ENCODE measurements at places on chromosomes 2 and 18.

- DNase-seq, result no peak
Measured at GRCh38 chr2:68762665-68763064, 28.1 kb downstream of the ARHGAP25 start.

- peak; percentile 83 for DNase-seq
Measured at GRCh38 chr2:202588647-202589581, 45.9 kb upstream of the FAM117B start.

DNA sequence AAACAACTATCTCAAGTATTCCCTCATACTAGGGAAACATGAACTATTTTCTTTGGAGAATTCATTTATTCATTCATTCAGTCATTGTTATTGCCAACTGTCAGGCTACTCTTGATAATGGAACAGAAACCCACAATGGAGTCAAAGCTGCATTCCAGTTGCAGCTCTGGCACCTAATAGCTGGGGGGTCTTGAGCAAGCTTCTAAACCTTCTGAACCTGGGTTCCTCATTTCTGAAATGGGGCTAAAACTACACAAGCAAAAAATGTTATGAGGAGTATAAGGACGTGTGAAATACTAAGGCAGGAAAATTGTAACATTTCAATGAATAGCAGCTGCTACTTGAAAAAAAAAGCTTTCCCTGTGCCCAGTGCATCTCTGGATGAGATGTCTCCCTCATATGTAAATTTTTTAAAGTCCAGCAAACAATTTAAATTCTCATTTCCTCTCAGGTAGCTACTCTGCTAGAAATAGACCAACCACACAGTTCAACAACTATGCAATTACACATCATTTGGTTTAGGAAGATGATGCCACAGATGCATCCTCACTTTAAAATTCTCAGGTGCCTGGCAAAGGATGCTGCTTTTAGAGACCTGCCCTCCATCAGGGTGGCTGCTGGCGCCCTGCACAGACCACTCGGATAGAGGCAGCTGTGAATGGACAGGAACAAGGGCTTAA, 38.5 kb downstream of the SPRED2 start:
- no peak for DNase-seq

GRCh38 chr2:135186054-135186453, 134.0 kb downstream of the RAB3GAP1 start:
- no peak for DNase-seq

DNA sequence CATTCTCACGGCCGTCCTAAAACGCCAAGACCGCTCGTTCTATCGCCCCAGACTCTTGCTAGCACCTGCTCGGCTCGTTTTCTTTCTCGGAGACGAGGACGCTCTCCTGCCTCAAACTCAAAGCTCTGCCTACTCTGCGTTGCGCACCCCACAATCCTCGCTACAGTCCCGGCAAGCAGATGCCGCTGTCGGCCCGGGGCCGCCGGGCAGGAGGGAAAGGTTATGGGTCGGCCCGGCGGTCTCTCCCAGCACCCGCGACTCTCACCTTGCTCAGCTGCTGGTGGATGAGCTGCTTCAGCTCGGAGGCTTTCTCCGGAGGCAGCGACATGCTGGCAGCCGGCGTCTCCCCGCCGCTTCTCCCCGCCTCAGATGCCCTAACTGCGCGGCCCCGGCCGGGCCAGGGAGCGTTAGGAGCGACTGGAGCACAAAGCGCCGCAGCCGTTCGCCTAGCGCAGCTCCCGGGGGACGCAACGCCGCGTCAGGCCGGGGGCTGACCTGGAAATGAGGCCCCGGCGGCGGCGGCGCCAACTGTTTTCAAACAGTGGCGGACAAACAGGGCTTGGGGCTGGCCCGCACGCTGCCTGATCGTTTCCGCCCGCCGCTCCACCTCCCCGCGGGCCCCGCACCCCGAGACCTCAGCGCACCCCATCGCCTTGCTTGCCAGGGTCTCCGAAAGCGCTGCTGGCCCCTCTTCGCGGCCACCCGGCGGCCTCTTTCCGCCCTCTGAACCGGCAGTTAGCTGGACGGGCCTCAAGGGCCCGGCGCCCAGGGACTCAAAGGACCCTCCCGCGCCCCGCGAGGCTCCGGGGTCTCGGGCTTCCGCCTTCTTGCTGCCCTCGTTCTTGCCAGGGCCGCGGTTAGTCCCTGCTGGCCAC, at the start of the genes CEP76 and PSMG2:
TSS of gene CEP76 (minus strand) at position 503 of the 875 bp plus-strand sequence. CDS start at position 328, 175 bp downstream.
TSS of gene PSMG2 (plus strand) at position 822 of the 875 bp plus-strand sequence. CDS start 66 bp downstream, outside the sequence.
- DNase-seq, result peak; percentile 62

DNA sequence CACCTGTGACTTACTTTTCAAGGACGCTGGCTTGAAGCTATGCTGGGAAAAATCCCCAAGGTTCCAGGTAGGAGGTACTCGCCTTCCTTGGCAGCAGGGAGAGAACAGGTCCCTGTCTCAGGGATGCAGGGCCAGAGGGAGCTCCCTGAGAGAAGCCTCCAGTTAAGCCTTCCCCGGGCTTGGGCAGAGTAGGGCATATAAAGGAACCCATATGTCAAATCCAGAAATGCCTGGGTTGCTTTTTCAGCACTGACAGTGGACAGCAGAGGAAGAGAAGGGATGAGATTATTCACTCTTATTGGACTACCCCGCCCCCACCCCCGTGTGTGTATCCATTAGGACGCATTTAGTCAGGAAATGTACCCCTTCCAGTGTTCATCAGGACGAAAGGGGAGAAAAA, 89.3 kb upstream of the TEX51 start:
- DNase-seq, result no peak

- no peak for DNase-seq
Measured at GRCh38 chr18:57497372-57498294, 62.5 kb downstream of the ONECUT2 start.

GRCh38 chr2:222797871-222798270, 63.0 kb upstream of the ACSL3 start:
- no peak for DNase-seq

- no peak for DNase-seq
Measured at GRCh38 chr2:221485503-221485870, 86.6 kb downstream of the EPHA4 start.
